ENCODE measurements at places on chromosomes 6 and 20.

DNA sequence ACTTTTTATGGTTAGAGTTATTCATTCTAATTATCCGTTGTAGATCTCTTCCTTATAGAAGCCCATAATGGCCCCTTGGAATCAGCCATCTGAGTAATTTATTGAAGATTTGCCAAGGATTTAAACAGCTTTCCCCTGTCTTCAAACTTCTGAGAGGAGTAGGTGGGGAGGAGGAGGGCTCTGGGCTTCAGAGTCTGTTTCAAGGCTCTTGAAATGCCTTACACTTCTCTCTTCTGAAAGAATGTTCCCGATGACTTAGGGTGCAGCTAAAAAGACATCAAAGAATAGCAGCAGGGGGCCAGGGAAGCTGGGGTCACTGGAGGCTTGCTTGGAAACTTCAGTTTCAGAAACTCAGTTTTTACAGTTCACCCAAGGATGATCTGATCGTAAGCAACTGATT is 165.3 kb downstream of the ZDHHC14 start:
- no peak for DNase-seq

DNA sequence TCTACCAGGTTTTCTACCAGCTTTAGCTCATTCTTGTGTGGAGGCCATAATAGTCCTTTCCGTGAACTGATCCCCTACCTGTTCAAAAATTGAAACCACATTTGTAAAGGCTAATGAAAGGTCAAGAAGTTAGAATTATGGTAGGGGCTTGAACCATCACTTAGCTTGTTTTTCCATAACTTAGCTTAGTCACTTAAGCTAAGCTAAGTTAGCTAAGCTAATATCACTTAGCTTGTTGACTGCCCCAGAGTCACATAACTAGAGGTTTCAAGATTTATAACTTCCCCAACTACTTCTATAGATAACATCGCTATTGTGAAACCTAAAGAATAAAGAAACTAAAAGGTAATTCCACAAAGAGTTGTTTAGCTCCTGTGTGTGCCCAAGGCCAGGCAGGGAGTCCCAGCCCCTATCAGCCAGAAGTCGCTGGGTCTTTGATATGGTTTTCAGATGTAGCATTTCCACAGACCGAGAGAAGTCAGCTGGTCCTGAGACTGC is 131.8 kb downstream of the VEGFA start:
- DNase-seq = no peak

- DNase-seq = no peak
These were observed 312.5 kb upstream of the PLCB4 start for GRCh38 chr20:8756410-8756809.

DNA sequence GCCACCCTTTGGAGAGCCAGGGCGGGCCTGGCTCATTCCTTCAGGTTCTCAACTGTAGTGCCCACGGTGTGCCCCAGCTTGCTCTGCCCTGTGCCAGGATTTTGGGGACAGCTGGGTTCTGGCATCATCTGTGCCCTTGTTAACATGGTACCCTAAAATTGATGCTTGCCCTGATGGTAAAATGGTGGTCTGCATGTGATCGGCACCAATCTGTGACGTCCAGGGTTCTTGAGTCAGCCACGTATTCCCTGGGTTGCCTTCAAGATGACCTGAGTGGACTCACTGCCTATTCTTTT is 31.2 kb upstream of the APCDD1L start:
- no peak for DNase-seq

- no peak for DNase-seq
These were observed 134.5 kb downstream of the JARID2 start for GRCh38 chr6:15380351-15380750.

- DNase-seq = no peak
These were observed 36.0 kb downstream of the SUMO4 start for GRCh38 chr6:149435919-149436586.

- DNase-seq = no peak
These were observed 61.2 kb upstream of the HBS1L start for GRCh38 chr6:135115834-135116233.

GRCh38 chr20:54474866-54475265 is 527 bp upstream of the DOK5 start:
- no peak for DNase-seq

DNA sequence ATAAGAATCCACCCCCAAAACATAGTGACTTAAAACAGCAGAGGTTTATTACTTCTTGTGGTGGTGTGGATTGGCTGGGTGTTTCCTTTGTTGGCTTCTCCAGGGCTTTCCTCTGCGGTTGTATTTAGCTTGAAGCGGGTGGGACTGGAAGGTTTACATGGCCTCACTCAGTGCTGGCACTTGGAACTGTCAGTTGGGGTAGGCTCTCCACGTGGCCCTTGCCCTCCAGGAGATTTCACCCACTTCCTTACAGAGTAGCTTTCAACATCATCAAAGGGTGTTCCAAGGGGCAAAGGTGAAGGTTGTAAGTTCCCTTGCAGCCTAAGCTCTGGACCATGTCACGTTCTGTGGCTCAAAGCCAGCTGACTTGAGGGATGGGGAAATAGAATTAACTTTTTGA is 32.5 kb upstream of the NKX2-2 start:
- DNase-seq = no peak

DNA sequence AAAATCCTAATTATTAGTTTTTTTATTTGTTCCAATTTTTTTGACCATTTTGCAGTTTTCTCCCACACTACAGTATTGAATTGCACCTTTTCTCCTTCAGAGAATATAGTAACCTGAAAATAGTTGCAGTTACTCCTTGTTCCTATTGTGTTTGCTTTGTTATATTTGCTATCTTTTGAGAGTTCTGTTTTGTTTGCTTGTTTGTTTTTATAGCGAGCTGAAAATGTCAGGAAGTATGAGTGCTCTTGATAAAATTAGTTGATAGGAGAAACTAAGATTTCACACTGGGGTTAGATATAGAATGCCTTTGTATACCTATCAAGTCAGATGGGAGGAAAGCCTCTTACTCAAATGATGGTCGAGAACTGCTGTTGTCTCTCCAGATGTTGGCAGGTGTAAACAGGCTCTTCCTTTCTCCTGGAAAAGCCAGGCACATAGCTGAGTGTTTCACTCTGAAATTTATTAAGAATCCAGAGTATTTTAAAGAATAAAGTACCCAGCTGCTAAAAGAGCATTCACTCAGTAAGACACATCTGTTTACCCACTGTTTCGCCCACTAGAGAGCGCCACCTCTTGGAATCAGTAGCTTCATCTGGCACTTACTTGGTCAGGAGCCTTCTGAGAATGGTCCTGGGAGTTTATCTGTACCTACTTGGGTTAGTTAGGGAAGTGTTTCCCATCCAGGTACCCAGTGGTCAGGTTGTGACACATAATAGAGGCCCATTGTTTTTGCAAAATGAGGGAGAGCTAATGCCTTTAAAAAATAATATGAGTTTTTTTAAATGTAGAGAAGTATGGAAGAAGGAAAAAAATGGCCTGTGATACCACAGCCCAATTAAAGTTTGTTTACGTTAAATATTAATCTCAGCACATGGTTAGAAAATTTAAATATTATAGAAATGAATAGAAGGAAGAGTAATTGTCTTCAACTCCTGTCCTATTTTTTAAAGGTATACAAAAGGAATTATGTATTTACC is 11.2 kb downstream of the NT5DC1 start:
- DNase-seq = no peak

DNA sequence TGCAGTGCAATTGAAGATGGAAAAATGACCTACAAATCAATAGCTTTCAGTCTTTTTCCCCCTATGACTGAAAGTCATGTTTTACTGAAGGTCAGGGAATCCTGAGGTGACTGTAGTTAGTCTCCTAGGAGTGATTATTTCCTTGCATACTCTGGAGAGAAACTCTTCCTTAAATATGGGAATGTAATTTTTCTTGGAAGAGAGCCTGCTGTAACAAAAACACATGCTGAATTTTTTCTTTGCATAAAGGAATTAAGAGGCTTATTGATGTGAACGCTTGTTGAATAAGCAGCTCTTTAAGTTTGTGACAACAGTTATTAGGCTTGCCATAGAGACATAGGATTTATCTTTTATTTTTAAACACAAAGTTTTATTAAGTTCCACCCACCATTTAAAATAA is 64.5 kb downstream of the ELOVL2 start:
- DNase-seq = no peak

- no peak for DNase-seq
These were observed 83.0 kb downstream of the TMEM242 start for GRCh38 chr6:157240059-157240959.

- DNase-seq = no peak
These were observed 8.0 kb downstream of the MMUT start for GRCh38 chr6:49454787-49455709.

- no peak for DNase-seq
These were observed 163.2 kb upstream of the TSHZ2 start for GRCh38 chr20:52809003-52809402.

DNA sequence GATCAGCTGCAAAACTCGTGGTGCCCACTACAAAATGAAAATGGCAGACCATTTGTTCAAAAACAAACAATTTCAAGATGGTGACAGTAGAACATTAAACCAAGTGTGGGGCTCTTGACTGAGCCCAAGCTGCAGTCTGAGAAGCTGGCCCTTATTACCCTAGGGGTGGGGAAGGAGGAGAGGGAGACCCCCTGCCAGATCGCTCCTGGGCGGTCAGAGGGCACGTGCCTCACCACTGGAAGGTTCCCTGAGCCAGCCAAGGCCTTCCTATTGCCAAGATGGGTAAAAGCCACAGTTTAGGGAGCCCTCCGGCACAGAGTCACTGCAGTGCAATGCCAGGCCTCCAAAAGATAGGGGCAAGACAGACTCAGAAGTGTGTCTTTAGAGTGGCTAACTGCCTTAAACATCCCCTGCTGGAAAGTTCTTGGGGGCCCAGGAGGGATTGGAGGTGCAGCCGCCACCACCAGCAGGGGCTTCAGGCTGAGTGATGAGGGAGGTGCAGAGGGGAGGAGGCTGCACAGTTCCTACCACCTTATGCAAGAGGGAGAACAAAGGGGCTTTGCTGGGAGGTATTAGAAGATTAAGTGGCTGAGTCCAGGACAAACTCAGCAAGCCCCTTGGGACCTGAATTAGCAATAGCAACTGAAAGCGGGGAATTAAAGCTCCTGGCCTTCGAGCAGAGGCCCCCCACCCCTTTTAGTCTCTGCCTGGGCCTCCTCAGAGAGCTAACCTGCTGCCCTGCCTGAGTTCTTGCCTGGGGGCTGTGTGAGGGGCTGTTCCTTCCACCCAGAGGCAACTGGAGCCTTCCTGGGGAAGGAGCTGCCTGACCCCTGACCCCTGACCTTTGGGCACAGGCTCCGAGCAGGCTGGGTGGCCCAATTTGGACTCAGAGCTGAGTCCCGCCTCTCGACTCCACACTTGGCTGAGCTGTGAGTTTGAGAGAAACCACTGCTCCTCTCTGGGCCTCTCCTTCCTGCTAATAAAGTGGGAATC is 88.4 kb downstream of the VEGFA start:
- no peak for DNase-seq

GRCh38 chr6:17962436-17963031 is 24.9 kb downstream of the KIF13A start:
- no peak for DNase-seq

GRCh38 chr6:28248916-28249315 is 3.2 kb downstream of the ZKSCAN4 start:
- DNase-seq = no peak

DNA sequence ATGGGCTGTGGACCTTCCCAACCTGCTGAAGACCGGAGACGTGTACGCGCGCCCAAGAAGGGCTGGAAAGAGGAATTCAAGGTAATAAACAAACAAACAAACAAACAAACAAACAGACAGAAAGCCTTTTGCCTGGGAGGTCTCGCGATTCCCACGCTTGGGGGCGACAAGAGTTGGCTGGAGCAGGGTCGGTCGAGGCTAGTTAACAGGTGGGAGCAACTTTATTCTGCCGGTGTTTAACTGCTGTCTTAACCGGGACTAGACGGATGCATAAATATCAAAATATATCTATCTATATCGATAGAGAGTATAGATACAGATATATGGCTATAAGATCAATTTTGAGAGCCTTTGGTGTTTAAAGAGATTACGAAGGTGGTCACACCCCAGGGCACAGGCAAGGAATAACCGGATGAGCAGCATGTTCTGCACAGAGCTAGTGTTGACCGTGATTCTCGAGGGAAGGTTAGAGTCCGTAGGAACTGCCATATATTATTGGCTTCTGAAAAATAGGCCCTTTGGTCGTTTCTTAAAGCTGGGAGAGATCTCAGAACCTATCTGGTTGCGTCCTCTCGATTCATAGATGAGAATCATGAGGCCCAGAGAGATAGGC is 514 bp downstream of the STMND1 start:
- no peak for DNase-seq

DNA sequence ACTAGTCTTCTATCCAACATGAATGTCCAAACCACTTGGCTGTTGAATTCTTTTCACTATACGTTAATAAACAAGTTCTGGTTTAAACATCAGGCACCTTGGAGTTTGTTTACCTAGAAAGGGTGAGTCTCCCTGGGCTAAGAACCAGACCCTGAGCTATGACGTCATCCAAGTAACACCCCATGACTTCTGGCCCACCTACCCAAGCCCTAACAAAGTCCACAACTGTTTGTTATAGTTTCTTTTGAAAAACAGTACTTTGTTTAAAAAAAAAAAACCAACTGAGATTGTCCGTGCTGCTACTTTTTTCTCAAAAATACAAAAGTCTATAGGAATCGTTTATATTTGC is 146.9 kb upstream of the BEND6 start:
- no peak for DNase-seq

GRCh38 chr6:97067045-97067444 is 142.5 kb downstream of the KLHL32 start:
- DNase-seq = no peak

DNA sequence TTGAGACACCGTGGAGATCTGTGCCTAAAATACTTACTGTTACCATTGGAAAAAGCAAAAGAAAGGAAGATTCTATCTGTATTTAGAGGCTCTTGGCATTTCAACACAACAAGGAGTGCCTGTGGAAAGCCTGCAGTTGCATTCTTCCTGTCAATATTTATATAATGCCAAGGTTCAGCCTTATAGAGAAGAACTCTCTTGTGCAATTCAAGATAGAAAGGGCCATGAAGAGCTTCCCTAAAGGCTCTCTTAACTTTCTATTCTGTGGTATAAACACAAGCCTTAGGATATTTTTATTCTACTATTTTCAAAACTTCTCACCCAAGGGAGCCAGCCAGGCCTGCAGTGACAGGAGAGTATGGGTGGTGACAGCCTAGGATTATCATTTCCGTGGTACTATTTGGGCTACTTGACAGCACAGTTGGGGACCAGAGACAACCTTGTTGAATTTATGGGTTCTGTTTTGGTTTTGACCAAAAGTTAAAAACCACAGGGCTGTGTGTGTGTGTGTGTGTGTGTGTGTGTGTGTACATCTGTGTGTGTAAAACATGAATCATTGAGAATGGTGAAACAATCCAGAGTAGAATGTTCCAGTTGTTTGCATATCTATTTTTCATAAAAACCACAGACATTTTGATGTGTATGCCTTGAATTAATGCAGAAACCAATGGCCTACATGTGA is 700.9 kb upstream of the SLC35B3 start:
- no peak for DNase-seq

DNA sequence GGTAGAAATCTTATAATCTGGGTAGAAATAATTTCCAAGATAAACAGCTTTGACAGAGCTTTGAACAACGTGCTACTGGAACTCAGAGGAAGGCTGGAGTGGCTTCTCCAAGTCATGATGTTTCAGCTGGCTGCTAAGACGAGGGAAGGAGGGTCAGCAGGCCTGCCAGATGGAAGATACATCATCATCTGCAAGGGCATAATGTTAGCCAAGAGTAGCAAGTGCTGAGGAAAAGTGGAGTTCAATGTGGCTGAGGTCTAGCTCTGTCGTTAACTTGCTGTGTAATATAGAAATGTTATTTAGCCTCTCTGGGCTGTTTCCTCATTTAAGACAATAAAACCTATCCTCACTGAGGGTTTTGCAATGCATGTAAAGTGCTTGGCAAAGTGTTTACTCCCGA is 35.1 kb downstream of the RGS17 start:
- no peak for DNase-seq

All from amygdala (tissue), 56 donors.